ENCODE measurements at places on chromosomes 16 and 17.

GRCh38 chr16:86303787-86304678, 206.3 kb upstream of the FOXF1 start:
- DNase-seq: no peak

- no peak for DNase-seq
These were observed 2.3 kb upstream of the PYDC1 start for GRCh38 chr16:31219154-31219741.

DNA sequence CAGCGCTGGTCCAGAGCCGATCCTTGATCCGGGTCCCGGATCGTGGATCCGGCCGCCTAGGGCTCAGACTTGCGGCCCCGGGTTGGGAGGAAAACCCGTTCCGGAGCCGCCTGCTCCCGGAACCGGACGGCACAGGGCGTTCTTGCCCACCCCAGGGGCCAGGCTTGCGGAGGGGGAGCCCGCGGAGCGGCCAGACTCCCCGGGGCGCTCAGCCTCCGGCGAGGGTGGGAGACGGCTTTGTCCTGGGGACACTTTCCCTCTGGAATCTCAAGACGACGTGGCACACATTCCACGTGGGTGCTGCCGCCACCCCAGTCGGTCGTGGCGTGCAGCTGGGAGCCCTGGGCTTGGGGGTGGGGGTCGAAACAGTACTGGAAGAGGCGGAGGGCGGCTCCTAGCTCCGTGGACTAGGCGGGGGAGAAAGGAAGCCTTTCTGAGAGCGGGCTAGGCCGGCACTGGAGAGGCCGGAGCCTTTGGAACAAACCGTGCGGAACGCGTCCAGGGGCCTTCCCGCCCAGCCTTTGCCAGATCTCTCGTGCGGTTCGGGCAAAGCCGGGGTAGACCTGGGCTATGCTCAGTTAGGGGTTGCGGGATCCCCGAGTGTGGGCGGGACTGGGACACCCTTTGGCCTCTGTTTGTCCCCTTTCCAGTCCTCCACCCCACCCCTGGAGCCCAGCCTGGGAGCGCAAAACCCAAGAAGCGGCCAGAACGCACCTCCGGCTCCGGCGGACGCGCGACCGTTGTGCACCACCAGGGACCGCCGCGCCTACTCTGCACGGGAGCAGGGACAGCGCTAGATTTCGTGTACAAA, 26.5 kb downstream of the SREBF1 start:
- no peak for DNase-seq

DNA sequence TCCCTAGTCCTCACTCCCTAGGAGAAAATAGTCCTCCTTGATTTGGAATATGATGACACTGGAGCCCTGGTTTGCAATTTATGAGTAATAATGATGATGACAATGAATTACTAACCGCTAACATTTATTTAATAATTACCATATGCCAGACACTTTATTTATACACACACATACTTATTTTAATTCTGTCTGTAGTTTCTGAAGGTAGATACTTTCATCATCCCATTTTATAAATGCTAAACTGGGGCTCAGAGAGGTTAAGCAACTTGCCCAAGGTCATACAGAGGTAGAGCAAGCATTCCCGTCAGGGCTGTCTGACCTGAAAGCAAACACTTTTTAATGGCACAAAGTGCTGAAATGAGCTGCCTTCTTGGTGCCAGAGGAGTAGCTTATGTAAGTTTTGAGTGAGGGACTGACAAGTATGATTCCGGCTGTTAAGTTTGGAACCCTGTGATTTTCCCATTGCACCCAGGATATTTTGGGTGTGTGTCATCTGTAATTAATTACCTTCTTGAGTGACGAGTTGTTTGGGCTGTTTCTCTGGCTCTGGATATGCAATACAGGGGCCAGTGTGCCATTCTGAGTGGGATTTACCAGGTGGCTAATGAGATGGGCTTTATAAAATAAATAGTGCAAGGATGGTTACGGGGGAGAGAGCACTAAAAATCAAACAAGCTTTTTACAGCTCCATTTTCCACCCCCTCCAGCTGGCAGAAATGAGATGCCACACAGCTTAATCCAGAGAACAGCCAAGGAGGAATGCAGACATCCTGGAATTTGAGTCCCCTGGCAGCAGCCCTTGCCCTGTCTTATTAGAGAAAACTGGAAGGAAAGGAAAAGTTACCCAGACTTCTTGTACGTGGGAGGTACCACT, 211.8 kb downstream of the SNX29 start:
- DNase-seq: no peak

DNA sequence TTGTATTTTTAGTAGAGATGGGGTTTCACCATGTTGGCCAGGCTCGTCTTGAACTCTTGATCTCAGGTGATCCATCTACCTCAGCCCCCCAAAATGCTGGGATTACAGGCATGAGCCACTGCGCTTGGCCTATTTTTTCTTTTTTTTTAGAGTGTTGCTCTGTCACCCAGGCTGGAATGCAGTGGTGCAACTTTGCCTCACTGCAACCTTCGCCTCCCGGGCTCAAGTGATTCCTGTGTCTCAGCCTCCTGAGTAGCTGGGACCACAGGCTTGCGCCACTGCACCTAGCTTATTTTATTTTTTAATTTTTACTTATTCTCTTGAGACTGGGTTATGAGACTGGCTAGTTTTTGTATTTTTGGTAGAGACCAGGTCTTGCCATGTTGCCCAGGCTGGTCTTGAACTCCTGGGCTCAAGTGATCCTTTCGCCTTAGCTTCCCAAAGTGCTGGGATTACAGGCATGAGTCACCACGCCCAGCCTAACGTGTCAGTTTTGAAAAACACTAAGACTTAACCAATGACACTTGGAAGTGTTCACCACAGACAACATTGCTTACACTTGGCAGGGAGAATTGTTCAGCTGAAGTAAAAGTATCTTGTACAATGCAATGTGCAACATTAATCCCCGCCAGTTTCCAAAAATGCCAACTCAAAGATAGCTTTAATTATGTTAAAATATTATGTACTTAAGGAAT, 26.9 kb downstream of the ATAD5 start:
- no peak for DNase-seq

GRCh38 chr16:11308493-11309283, 27.6 kb upstream of the PRM1 start:
- no peak for DNase-seq

GRCh38 chr16:66477028-66477515, 50.0 kb downstream of the BEAN1 start:
- DNase-seq: no peak

DNA sequence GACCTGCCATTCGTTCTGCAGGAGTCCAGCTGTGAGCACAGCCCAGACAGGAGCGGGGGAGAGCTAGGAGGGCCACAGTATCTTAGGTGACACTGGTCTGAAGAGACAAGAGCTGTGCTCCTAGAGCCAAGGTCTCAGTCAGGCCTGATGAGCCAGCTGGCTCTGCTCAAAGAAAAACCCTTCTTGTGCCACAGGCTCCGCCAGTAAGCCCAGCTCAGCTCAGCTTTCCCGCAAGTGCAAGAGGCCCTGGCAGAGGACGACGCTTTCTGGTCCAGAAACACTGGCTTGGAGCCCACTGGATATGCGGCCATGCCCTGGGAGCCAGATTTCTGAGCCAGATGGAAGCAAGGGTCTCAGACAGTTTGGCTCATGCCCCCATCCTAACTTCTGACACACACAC, 23.9 kb downstream of the PEMT start:
- no peak for DNase-seq

- DNase-seq: no peak
These were observed 549.0 kb downstream of the HS3ST4 start for GRCh38 chr16:26240807-26241206.

- DNase-seq: no peak
These were observed 4.0 kb downstream of the CCL4 start for GRCh38 chr17:36107660-36108059.

GRCh38 chr16:82319038-82319437, 149.0 kb upstream of the MPHOSPH6 start:
- DNase-seq: no peak

- no peak for DNase-seq
These were observed 4.3 kb upstream of the ODAD4 start for GRCh38 chr17:41925991-41926590.

All from GM19239 (cell line).